Left kidney (tissue), 8 donors: ENCODE measurements at places on chromosomes 1 and 21.
A peak's percentile ranks its signal among the peaks of the same experiment; 100 is the strongest.

- no peak for DNase-seq
These were observed 183.0 kb downstream of the CYYR1 start for GRCh38 chr21:26389971-26390641.

- DNase-seq: no peak
These were observed 3.5 kb downstream of the GPATCH2 start for GRCh38 chr1:217627431-217627830.

DNA sequence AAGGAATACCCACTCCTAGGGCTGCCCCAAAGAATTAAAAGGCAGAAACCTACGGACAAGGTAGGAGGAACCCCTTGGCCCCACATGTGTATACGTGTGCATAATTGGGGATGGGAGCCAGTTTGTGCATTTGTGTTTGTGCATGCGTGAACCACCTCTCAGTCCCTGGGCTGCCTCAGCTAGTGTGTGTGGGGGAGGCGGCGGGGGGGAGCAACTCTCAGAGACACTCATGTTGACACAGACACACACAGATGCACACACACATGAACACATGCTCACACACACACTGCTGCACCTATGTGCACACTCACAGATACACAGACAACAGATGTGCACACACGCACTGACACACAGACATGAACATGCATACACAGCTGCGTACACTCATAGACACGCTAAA, 5.1 kb downstream of the LDLRAD1 start:
- no peak for DNase-seq

DNA sequence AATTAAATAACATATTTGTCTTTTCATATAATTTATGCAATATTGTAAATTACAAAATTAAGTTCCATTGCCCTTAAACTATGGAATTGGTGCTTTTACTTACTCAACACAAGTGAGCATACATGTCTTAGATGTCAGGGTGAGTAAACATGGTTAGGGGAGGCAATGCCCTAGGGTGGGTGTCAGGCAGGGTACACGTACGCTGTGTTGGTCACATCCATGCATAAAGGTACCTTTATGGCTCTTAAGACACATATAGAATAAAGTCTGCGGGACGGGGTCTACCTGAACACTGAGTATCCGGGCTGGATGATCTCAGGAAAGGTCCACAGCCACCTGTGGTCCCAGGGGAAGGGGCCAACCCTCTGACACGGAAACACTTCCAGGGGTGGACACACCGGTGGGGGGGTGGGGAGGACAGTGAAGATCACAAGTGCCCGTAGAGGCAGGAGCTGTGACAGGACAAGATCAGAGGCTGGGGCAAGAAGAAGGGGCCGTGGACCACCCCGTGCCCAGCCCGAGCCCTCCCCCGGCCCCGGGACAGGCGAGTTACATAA, 720 bp downstream of the LIN9 start:
- DNase-seq: peak; percentile 13

DNA sequence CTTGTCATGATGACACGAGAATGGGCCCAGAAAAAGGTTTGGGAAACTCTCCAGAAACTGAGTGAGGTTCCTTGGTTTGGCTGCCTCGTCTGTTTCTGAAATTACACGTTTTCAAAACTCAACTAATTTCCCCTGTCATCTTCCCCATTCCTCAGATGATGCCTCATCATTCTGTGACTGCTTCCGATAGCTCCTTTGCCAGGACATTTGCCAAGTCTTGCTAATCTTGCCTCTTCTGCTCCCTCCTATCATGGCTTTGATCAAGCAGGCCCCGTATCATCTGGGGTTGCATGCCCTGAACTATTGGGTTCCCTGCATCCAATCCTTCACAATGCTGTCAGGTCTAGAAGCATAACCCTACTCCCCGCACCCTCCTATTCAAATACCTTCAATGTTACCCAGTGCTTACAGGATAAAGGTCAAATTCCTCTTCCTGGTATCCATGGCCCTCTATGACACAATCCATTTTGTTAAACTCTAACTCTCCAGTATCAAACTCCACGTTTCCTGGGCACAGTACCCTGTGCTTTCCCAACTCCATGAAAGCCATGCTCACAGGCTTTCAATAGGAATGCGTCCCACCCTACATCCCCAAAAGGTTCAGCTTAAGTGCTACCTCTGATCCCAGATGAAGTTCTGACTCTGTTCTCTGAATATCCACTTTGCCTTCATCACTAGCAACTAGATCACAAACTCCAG, 22.2 kb upstream of the TMEM200B start:
- DNase-seq: no peak

GRCh38 chr1:53449021-53449420, 10.2 kb upstream of the DMRTB1 start:
- no peak for DNase-seq

- DNase-seq: no peak
These were observed 12.1 kb downstream of the RGS18 start for GRCh38 chr1:192170196-192170984.

GRCh38 chr1:21861602-21862429, 49.8 kb downstream of the LDLRAD2 start:
- DNase-seq: no peak

- DNase-seq: peak; percentile 72
These were observed 99.2 kb downstream of the CTH start for GRCh38 chr1:70509996-70510876.

DNA sequence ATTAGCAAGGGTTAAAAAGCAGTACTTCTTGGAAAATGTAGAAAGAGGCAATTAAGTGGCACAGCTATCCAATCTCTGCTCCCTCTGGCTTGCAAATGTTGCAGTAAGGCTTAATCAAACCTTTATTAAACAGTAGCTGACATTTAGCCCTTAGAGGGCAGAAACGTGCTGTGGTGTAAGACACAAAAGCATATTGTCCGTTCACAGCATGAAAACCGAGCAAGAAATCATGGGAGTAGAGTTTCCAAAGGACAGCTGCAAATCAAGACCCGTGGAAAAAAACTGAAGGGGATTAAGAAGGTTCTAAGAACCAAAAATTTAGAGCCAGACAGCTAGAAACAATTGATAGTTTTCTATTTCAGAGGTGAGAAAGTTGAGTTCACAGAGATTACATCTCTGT, 13.1 kb downstream of the ZP4 start:
- no peak for DNase-seq

DNA sequence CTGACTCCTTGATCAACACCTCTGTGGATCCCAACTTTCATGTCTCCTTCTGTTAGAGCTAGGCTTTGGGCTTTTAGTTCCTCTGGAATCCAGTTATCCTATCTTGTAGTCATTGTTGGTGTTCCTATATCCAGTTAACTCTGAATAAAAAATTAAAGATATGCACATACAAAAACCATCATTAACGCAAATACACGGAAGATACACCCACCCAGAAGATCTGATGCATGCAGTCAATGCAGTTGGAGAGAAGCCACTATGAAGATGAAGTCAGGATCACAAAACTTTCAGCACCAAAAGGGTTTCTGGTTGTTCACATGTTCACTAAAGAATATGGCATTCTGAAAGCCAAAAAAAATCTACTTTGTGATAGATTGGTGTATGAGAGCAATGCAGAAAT, 123.6 kb upstream of the LHX8 start:
- no peak for DNase-seq

DNA sequence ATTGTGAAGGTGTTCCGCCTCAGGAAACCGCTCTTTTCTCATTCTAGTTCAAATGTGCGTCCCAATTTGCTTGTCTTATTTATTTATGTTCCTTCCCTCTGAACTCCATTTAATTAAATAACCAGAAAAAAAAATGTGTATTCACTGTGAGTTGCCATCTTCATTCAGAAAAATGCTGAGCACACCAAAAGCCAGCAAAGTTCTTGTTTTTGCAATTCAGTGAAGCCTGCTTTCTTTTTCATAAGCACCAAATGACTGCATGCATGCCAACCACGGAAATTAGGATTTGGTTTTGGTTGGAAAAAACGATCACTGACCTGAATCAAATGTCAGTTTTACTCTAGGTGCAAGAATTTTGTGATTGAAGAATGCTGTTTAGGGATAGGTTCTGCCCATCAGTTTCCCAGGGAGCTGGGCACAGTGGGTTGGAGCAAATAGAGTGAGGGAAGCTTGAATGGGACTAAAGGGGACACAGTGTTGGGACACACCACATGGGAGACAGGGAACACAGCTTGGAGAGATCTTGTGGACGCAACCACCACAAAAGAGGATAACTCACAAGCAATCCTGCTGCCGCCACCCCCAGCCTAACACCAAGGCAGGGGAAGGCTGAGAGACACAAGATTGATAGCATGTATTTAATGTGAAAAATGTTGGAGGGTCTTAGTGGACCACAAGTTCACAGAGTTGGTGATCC, 183.4 kb upstream of the GALNT2 start:
- DNase-seq: no peak

DNA sequence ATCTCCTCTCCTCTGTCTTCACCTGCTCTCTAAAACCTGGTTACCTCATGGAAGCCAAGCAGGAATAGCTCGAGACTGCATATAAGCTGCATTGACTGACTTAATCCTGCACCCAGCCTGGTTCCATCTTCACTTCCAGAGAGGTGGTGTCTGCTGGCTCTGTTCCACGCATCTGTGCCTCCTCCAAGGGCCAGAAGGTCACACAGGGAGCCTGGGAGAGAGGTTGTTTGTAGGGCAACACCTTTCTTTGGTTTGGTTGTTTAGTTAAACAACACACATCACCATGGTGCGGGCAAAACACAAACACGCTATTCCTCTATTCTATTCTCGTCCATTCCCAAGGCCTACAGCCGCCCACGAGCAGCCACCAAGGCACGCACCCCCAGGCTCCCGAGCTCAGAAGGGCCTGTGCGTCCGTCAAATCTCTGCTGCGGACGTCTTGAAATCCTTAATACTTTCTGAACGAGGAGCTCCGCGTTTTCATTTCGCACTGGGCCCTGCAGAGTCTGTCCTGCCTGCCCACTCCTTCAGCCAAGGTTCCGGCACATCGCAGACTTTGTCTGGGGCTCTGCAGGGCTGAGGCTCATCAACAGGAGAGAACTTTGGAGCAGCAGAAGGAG, 116.2 kb downstream of the RIPK4 start:
- no peak for DNase-seq

DNA sequence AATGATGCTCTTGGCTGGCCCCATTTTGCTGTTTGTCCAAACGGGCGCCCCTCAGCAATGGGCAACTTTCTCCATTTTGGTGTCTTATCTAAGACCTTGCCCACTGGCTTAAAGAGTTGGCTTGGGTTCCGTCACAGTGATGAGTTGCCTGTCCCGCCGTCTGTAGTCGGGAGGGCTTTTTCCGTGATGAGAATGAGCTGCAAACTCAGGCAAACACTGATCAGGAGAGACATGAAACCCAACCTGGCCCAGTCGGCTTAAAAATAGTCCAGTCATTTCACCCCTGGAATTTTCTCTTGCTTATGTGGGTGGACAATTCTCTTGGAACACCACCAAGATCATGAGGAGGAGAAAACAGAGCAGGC, 79.3 kb downstream of the ST6GALNAC3 start:
- DNase-seq: no peak

GRCh38 chr1:52567943-52568342, 15.1 kb upstream of the TUT4 start:
- DNase-seq: no peak

DNA sequence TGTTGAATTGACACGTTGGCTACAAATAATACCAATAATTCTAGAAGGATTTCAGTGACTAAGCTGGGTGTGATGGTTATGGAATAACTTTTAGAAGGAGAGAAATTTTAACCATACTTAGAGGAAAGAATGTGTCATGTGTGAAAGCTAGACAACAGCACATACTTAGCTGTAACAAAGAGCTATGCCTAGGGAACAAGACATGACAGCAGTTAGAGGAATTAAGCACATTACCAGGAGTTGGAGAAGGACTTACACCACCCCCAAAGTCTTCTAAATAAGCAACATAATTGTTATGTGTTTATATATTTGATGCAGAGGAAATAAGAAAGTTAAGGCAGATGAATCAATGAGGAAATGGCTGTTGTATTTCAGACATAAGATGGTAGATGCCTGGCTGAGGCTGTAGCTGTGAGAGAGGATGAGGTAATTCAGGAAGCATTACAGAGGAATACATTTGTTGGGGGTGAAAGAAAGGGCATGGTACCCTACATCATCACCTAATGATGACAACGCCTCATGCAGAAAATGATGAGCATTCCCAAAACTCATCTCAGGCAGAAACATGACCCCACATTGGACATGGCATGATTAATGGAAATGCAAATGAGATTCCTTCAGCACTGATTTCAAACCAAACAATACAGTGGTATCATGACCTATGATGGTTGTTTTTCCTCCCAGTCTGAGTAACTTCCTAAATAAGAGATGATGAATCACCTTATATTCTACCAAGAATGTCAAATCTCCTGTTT, 211.5 kb downstream of the LHX8 start:
- DNase-seq: no peak

- DNase-seq: no peak
These were observed 121.9 kb upstream of the JUN start for GRCh38 chr1:58905628-58906221.

- no peak for DNase-seq
These were observed 80.3 kb upstream of the ARTN start for GRCh38 chr1:43853161-43853921.

- no peak for DNase-seq
These were observed 42.1 kb downstream of the POU2F1 start for GRCh38 chr1:167262836-167263235.

GRCh38 chr1:205934788-205935187, 8.5 kb downstream of the SLC26A9 start:
- no peak for DNase-seq

DNA sequence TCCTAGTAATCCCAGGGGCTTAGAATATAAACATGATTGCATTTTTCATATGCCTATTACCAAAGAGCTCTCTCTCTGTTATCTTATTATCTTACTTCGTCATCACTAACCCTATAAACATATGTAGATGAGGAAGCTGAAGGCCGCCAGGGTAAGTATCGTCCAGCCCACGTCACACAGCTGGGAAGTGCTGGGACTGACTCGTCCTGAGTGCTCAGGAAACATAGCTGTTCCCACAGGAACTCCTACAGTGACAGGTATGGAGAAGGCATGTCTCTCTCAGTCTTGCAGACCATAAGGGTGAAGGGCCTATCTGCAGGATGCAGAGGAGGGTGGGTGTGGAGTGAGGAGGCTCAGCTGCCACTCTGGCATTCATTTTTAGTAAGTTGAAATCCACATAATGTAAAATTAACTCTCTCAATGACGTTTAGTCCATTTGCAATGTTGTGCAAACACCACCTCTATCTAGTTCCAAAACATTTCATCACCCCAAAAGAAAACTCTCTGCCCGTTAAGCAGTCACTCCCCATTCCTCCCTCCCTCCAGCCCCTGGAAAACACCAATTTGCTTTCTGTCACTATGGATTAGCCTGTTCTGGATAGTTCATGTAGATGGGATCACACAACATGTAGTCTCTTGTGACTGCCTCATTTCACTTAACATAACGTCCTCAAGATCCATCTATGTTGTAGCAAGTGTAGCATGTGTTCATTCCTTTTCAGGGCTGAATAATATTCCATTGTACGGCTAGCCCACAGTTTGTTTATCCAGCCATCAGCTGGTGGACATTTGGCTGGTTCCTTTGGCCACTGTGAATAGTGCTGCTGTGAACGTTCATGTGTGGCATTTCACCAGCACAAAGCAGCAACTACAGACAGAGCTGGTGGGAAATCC, 68.3 kb downstream of the TCP10L start:
- DNase-seq: no peak

GRCh38 chr1:41342774-41343355, 18.4 kb upstream of the FOXO6 start:
- no peak for DNase-seq
